ENCODE measurements at places on chromosomes 12 and 14. TPM values are rescaled to one million over a fixed set of nuclear protein-coding genes. Genes with fewer than 3 reads are reported as not detected.

- DNase-seq = no peak
- H3K27me3 ChIP-seq = no peaks in the 10 kb centered on the region
- H3K27ac ChIP-seq = no peak overlapping the region
- no peak overlapping the region for H3K4me3 ChIP-seq
- peaks cover 3% of the 10 kb centered on the region for H3K4me1 ChIP-seq
Observed at GRCh38 chr12:70842136-70842535, 78.4 kb downstream of the PTPRR start.

RNF31 gene
- 34.3 TPM for total RNA-seq

GRCh38 chr14:61152851-61153364, 128.2 kb downstream of the TMEM30B start:
- no peak for DNase-seq
- peaks cover 2% of the 10 kb centered on the region for H3K4me1 ChIP-seq
- peak overlapping the region; percentile 26 for H3K27ac ChIP-seq
- H3K27me3 ChIP-seq = no peaks in the 10 kb centered on the region
- H3K36me3 ChIP-seq = no peaks in the 10 kb centered on the region

DNA sequence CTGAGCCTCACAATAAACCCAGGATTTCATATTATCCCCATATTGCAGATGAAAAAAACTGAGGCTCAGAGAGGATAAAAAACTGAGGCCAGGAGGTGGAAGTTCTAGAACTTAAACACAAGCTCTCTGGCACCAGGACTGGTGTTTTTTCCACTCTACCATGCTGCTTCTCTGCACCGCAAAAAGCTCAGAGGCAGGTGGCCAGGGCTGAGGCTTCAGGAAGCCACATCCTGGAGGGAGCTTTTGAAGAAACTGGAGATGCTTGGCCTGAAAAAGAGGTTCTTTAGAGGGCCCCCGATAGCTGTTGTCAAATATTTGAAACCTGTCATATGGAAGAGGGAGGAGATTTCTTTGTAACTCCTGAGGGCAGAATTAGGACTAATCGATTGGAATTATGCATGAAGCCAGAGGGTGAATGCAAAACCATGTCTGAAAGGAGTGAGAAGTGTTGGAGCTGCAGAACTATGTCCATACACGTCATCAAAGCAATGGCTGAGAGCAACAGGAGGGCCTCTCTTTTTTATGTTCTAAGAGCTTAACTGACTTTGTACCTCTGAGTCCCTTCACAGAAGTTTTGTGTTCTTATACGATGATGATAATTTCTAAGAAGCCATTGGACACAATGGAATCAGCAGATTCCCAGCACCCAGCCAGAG, 448.6 kb downstream of the FUT8 start:
- no peak for DNase-seq
- H3K27ac ChIP-seq = no peak overlapping the region
- no peaks in the 10 kb centered on the region for H3K4me1 ChIP-seq
- no peak overlapping the region for H3K4me3 ChIP-seq
- no peaks in the 10 kb centered on the region for H3K27me3 ChIP-seq

TMTC3 gene
- total RNA-seq = 6.5 TPM

All from heart right ventricle (tissue), 16 donors.